ENCODE measurements at places on chromosomes 7 and 10.

DNA sequence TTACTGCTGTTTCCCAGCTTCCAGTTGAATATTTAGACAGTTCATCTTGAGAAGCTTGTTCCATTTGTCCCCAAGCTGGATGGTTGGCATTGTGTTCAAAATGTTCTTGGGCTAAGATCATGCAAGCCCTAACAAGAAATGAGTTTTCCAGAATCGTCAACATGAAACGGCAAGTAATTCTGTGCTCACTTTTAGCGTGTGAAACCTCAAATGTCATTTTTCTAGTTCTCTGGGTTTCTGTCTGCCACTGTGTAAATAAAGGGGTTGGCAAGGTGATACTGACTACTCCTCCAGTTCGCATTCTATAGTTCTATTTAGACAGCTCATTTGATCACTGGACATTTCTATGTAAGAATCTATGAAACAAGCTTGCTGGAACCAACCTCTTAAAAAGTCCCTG, 194.0 kb downstream of the AHR start:
- DNase-seq, result no peak

- no peak for DNase-seq
Measured at GRCh38 chr7:28536259-28536658, 123.9 kb downstream of the CREB5 start.

DNA sequence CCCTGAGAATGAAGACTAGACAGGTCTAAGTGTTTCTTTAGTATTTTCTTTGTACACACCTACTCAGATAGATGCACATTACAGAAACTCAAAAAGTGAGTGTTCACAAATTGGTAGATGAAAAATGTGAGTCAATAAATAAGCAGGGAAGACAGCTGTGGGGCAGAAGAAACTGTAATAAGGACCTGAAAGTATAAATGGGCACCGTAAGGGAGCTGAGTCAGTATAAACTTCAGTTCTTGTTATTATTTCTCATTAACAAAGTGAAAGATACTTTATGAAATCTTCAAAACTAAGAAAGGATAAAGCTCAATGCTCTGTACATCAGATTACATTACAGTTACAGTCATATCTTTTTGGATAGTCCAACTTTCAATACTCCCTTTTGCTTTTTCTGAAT, 2.5 kb downstream of the MTPN start:
- no peak for DNase-seq

- no peak for DNase-seq
Measured at GRCh38 chr7:137091396-137091795, 222.9 kb downstream of the CHRM2 start.

GRCh38 chr10:27687326-27687725, 58.3 kb downstream of the MKX start:
- DNase-seq, result no peak

DNA sequence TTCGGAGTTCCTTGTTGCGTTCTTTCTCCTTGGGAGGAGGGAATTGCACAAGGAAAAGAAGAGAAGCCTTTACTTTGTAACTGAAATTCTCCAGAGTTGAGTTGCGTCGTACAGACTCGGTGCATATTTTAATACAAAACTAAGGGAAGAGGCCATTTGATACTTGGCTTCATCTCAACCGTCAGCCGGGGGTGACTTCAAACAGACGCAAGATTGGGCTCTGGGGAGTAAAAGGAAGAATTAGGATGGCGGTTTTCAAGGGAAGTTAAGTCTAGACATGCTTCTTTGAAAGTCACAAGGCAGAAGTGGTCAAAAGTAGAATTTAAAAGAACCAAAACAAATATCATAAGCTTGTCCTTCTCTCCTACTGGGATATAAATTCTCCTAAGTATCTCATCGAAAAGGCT, 1.6 kb downstream of the PRR15 start:
- no peak for DNase-seq

Measured in NCI-H1436 treated with DMSO at 0.1 percent for 48 hours (cell line).